ENCODE measurements at places on chromosomes 4 and X.
A peak's percentile ranks its signal among the peaks of the same experiment; 100 is the strongest.

DNA sequence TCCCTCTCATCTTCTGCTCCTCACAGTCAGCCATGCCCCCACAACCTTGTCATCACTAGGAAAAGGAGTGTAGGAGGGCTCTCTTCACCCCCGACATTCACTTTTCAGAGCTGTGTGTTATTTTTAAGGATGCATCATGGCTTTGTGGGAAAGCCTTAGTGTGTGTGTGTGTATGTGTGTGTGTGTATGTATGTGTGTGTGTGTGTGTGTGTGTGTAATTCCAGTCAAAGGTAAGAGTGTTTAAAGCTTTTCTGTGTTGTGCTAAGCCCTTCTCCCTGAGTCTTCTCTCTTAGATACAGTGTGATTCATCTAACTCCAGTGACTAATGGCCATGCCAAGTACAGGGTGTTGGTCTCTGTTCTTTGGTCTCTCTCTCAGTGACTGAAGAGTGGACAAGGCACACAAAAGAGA is 76.6 kb downstream of the CHIC2 start:
- peak; percentile 37 for DNase-seq

- no peak for DNase-seq
These were observed 4.4 kb upstream of the FAT1 start for GRCh38 chr4:186727977-186728519.

- no peak for DNase-seq
These were observed 35.5 kb downstream of the TET2 start for GRCh38 chr4:105182211-105182610.

GRCh38 chrX:19725641-19726040 is 161.8 kb downstream of the SH3KBP1 start:
- DNase-seq: no peak

DNA sequence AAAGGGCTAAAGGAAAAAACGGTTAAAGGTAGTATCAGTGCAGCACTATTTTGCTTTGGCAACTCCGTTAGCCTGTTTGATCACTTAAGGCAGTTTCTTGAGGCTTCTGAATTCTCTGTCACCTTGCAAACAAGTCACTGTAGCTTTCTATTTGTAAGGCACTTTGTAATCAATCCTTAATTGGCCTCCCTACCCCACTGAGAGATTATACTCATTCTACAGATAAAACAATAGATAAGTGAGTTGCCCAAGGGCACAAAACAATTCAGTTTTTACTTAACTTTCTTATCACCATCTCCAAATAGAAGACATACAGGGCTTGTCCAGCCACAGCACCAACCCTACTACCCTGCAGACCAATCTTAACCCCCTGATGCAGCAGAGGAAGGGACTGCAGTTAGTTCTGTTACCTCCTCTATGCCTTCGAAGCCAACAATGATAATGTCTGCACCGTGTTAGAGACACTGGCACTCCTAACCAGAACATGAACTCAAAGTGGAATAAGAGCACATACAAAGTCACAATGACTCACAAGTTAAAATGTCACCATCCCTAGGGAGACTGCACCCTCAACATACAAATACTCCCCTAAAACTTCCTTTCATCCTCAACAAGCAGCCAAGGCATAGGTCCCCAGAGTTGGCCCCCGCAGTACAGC is 1.7 kb downstream of the TMEM185A start:
- no peak for DNase-seq

GRCh38 chrX:144730471-144730870 is 516.8 kb upstream of the SPANXN1 start:
- DNase-seq: no peak

DNA sequence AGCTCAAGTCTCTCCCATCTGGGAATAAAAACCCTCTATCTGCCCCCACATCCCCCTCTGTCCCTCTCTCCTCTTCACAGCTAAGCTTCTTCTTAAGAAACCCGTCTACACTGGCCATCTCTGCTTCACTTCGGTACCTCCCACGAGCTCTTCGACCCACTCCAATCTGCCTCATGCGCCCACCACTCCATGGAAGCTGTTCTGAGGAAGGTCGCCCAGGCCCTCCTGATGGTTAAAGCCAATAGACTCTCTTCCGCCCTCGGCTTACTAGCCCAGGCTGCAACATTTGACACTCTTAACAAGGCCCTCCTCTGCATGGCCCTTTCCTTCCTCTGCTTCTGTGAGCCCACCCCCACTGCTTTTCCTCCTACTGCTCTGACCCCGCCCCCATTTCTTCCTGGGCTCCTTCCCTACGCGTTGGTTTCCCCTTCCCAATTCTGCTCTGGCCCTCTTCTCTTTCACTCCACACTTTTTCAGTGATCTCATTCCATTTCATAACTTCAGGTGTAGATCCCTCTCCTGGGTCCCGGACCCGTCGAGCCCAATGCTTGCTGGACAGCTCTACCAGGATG is 11.8 kb downstream of the IQSEC2 start:
- no peak for DNase-seq

DNA sequence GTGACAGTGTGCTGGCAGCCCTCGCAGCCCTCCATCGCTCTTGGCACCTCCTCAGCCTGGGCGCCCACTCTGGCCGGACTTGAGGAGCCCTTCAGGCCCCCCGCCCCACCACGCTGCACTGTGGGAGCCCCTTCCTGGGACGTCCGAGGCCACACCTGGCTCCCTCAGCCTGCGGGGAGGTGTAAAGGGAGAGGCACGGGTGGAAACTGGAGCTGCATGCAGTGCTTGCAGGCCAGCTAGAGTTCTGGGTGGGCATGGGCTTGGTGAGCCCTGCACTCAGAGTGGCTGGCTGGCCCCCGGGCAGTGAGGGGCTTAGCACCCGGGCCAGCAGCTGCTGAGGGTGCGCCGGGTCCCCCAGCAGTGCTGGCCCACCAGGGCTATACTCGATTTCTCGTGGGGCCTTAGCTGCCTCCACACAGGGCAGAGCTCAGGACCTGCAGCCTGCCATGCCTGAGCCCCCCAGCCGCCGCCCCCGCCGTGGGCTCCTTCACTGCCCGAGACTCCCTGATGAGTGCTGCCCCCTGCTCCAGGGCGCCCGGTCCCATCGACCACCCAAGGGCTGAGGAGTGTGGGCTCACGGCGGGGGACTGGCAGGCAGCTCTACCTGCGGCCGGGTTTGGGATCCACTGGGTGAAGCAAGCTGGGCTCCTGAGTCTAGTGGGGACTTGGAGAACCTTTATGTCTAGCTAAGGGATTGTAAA is 1672.7 kb upstream of the PCDH7 start:
- DNase-seq: no peak

DNA sequence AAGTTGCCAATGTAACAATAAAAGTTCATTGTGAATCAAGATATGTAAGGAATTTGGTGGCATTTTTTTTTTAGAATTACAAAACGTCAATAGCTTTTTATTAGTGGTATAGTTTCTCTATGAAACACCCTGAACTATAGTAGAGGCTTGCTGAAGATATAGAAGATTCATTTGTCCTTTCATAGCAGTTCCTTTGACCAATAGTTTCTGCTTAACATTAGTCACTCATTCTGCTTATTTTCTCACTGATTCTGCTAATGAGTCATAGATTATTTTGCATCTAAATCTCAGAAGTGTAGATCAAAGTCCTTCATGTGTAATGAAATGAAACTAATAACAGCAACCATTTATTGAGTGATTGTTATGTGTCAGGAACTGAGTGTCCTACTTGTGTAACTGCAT is 205.0 kb upstream of the TET2 start:
- DNase-seq: peak; percentile 79

DNA sequence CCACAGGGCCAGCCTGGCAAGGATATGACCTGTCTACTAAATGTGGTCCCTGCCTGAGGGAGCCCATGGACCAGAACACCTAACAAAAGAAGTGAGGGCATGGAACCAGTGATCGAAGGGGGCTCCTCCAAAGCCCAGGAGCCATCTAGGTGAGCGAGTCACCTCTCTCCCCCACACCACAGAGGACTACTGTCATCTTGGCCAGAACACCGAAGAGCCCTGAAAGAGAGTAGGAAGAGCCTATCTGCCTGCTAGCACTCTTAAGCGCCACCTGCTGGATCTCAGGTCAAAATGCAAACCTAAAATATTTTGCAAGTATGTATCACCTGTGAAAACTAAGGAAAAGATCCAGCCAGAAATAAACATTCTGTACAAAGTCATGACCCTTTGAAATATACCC is 137.9 kb upstream of the ZXDB start:
- DNase-seq: no peak

DNA sequence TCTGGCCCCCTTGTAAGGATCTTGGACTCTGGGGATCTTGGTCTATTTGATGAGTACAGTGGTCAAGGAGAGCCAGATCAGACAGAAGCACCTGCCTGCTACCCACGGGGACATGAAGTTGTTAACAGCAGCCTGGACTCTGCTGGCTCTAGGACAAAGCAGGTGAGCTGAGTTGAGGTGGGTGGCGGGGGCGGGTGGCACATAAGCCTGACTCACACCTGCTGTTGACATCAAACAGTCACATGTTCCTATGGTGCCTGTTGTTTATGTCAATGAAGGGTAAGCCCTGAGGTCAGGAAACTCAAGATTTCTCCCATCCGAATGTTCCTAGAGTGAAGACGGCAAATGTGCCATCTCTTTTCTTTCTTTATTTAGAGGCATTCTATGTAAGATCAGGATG is 50.1 kb upstream of the CLNK start:
- DNase-seq: no peak

DNA sequence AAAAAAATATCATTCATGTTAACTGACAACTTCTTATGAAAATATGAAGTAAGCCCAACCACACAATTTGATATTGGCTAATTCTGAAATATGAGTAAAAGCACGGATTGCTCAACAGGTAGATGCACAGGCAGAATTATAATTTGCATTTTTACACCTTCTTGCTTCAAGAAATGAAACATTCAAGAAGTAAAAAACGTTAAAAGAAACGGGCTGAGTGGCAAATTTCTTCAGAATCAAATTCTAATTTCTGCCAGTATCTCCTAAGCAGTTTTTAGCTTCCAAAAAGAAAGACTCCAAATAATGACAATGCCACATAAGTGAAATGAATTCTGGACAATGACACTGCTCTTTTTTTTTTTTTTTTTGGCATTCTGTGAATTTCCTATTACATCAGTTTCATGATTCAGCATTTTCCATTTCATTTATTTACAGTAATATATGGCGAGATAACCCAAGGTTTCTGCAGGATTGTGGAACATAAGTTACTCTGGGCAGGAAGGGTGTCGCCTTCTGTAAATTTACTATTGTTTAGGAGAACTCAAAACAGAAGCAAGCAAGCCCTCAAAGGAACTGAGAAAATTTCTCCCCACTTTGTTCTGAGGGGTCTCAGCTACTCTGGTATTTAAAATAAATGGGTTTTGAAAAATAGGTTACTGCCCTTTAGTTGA is 1.4 kb downstream of the SEL1L3 start:
- DNase-seq: no peak

GRCh38 chrX:33969105-33969504 is 163.0 kb downstream of the FAM47A start:
- DNase-seq: no peak

DNA sequence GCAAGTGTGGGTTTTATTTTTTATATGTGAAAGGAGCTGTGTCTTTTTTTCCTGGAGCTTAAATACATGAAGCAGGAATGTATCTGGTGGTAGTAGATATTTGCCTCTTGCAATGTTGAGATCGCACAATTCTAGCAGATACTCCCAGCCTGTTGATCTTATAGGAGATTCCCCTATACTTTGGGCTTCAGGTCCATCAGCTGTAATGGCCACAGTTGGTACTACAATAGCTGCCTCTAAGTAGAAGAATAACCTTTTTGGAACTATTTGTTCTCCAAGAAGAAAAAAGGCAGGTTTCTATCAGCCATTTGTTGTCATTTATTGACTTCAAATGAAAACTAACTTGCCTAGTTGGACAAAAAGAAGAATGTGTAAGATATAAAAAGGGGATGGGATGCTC is 37.7 kb downstream of the LIMCH1 start:
- no peak for DNase-seq

- DNase-seq: no peak
These were observed 707.5 kb downstream of the PCDH7 start for GRCh38 chr4:31427691-31428090.

All from epithelial cell of proximal tubule (primary cell).